ENCODE measurements at places on chromosomes 3 and 15. TPM values are rescaled to one million over a fixed set of nuclear protein-coding genes. Genes with fewer than 3 reads are reported as not detected.

GRCh38 chr3:53485675-53486403 lies 8.6 kb upstream of the CACNA1D start:
- DNase-seq: no peak

- DNase-seq: no peak
These were observed 148.5 kb upstream of the HACD2 start for GRCh38 chr3:123733341-123733740.

GRCh38 chr3:170506556-170506955 lies 79.3 kb downstream of the SLC7A14 start:
- no peak for DNase-seq

Gene IQCH
- total RNA-seq: 1.6 TPM

Gene PFKFB4
- 1.9 TPM for total RNA-seq

Gene RPL22L1
- 99.3 TPM for total RNA-seq

Gene CASR
- total RNA-seq: not detected

All from omental fat pad (tissue), 4 donors.